CD8-positive, alpha-beta memory T cell (primary cell): ENCODE measurements at places on chromosomes 3 and 15.

- peaks cover 14% of the 10 kb centered on the region for H3K36me3 ChIP-seq
- no peaks in the 10 kb centered on the region for H3K4me1 ChIP-seq
- DNase-seq: no peak
- no peak overlapping the region for H3K4me3 ChIP-seq
Observed at GRCh38 chr15:52379395-52380106, 83.9 kb upstream of the MYO5C start.

GRCh38 chr3:73215901-73216300 is 154.4 kb downstream of the EBLN2 start:
- no peaks in the 10 kb centered on the region for H3K36me3 ChIP-seq
- no peak overlapping the region for H3K4me3 ChIP-seq
- DNase-seq: no peak
- H3K27ac ChIP-seq: no peak overlapping the region

DNA sequence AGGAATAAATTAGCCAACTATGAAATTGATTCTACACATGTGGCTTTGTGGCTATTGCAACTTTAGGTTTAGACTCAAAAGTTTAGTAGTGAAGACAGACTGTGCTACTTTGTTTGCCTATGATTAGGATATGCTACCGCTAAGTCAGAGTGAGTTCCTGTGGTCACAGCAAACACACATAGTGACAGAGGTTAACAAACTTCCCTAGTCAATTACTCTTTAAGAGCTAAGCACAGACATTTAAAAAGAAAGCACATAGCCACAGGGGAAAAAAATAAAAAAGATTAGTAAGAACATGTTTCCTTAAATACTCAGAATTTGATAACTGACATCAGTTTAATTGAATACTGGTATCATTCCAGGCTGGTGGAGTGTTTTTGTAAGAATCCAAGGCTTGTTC is 207.1 kb downstream of the GBE1 start:
- no peak overlapping the region for H3K27ac ChIP-seq
- H3K4me1 ChIP-seq: no peaks in the 10 kb centered on the region
- H3K4me3 ChIP-seq: no peak overlapping the region
- H3K36me3 ChIP-seq: no peaks in the 10 kb centered on the region

- H3K27ac ChIP-seq: no peak overlapping the region
- H3K27me3 ChIP-seq: no peaks in the 10 kb centered on the region
- DNase-seq: no peak
- H3K36me3 ChIP-seq: no peaks in the 10 kb centered on the region
Observed at GRCh38 chr15:53506370-53506769, 253.1 kb downstream of the WDR72 start.
